ENCODE measurements at places on chromosomes 4 and X.

GRCh38 chr4:145870155-145871020, 68.2 kb downstream of the ZNF827 start:
- no peak for DNase-seq

DNA sequence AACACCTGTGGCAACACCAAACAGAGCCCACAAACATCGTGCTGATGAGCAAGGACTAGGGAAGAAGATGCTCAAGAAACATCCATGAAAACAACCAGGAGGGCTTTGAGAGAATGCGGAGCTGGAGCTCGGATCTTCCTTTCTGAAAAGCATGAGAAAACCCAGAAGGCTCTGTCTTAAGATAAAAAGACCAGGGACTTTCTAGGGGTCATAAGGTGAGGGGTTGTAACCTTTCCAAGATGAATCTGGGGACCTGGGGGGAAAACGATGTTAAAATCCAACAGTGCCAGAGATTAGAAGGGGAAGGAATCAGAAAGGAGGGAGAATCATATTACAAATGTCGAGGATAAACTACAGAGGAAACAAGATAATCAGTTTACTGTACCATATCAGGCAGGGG, 10.1 kb downstream of the GK2 start:
- DNase-seq, result no peak

DNA sequence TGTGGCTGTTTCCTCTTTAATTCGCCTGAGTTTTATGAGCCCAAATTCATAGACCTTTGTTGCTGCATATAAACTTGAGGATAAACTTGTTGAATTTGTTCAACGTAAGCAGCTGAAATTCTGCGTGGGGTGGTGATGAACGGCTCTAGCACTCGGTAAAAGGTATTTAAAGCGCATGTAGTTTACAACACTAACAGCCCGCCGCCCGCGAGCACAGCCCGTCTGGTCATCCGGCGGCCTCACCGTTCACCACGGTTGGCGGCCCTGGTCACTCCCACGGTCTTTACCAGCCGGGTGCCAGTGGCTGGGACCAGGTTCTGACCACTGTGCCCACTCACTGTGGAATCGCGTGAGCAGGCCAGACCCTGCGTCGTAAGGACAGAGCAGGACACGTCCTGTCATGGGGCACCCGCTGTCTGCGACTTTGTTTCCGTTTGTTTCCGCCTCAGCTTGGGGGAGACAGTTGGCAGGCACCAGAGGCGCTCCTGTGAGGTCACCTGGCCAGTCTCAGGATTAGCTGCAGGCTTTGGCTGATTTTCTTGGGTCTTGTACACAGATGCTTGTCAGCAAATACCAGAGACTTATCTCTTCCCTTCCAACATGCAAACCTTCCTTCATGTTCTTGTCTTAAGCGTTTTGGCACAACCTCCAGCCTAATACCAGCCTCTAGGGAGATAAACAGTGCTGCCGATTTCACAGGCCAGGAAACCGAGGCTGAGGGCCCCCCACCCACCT, 36.8 kb upstream of the SPON2 start:
- DNase-seq, result no peak

GRCh38 chrX:129823115-129823514, 20.6 kb downstream of the ZDHHC9 start:
- peak; percentile 46 for DNase-seq

GRCh38 chrX:43949669-43950068, 23.5 kb downstream of the NDP start:
- peak; percentile 2 for DNase-seq

DNA sequence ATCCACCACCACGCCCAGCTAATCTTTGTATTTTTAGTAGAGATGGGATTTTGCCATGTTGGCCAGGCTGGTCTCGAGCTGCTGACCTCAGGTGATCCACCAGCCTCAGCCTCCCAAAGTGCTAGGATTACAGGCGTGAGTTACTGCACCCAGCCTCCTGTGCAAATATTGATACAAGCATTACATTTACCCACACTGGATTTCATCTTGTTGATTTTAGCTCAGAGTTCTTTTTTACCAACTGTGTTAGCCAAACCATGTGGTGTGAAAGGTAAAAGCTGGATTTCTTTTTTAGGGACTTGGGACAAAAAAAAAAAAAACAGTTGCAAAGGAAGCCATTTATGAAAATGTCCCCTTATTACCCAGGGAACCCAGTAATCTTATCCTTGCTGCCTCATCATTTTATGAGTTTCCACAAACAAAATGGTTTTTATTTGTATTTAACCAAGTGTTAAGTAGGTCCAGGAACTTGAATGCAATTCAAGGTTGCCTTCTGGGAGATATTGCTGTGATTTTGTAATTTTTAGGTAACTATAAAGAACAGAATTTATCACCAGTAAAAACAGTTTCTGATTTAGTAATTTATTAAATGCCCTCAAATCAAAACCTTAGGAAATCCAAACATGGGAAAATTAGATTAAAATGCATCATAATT, 202.5 kb downstream of the PALLD start:
- no peak for DNase-seq

- DNase-seq, result no peak
These were observed 5.6 kb downstream of the HAND2 start for GRCh38 chr4:173524218-173525117.

DNA sequence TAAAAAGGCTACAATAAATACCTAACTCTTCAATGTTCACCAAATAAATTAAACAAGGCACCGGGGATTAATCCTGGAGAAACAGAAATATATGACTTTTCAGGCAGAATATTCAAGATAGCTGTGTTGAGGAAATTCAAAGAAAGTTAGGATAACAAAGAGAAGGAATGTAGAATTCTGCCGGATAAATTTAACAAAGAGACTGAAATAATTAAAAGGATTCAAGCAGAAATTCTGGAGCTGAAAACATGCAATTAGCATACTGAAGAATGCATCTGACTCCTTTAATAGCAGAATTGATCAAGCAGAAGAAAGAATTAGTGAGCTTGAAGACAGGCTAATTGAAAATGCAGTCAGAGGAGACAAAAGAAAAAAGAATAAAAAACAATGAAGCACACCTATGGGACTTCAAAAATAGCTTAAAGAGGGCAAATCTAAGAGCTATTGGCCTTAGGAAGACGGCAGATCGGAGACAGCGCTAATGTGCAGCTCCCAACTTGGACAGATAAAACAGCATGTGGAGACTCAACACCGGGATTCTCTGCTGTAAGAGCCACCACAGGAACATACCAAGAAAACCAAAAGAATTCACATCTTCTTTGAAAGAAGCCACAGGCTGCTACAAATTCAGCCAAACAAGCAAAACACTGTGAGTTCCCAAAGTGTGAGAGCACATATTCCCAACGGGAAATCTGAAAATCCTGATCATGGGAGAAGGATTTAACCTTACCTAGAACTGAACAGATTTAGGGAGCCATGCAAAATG, 1290.9 kb downstream of the PCDH18 start:
- no peak for DNase-seq

GRCh38 chr4:155822572-155822971, 43.5 kb downstream of the ASIC5 start:
- DNase-seq, result no peak

- DNase-seq, result no peak
These were observed 171.1 kb upstream of the CXCL13 start for GRCh38 chr4:77434299-77435092.

DNA sequence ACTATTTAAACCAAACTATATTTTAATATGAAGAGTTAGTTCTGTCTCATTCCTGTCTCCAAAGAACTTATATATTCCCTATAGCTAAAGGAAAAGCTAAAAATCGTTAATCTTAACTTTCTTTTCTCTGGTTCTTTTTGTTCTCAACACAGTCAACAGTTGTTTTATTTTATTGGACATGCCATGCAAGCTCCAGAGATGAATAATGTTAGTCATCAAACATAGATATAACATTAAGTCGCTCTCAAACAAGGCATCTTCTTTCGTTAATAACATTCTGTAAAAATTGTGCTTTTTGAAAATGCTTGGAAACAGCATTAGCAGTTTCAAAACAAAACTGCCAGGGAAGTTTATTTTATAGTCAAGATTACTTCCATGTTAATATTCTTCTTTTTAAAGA, 117.9 kb upstream of the GPM6A start:
- no peak for DNase-seq

DNA sequence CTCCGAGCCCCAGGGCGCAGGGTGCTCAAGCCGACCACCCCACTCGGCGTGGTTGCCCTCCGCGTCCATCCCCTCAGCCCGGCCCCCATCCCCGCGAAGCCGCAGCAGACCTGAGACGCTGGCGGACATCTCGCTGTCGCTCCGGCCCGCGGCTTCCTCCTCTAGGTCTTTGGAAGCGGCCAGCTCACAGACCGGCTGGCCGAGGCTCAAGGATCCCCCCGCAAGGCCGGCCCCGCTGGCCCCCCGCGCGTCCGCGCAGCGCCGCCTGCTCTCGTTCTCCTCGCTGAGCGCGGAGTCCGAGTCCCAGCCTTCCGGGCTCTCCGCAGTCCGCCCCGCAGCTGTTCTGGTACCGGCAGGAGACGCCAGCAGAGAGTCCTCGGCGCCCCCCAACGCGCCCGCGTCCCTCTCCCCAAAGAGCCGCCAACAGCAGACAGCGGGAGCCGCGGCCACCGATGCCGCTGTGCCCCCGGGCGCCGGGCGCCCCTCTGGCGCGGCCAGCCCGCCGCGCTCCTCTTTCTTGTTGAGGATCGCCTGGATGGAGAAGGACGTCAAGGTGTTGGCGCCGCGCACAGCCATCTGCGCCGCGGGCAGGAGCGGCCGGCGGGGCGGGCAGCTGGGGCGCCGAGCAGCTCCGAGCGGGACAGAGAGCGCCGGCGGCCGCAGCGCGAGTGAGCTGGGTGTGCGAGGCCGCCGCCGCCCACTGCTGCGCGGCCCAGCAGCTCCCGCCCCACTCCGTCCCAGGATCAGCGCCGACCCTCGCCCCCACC, at the start of gene NKX3-2:
NKX3-2 (minus strand) TSS at position 670 of the 767 bp plus-strand sequence; CDS start at position 576, 94 bp downstream.
- DNase-seq, result no peak

DNA sequence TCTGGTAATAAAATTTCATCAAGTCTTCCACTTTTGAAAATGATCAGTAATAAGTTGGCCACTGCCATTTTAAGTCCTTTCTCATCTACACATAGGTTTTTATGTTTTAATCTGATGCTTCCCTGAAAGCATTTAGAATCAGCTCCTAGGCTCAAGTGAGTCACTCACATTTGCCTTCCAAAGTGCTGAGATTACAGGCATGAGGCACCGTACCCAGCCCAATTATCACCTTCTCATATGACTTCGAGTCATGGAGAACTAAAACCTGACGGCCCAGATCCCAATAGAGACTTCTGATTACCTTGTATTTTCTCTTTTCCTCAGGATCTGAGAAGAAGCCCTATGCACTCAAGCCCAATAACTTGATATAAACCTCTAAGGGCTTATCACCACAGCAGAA, 140.8 kb downstream of the OPHN1 start:
- DNase-seq, result no peak
